ENCODE measurements at places on chromosomes 11 and 22.

DNA sequence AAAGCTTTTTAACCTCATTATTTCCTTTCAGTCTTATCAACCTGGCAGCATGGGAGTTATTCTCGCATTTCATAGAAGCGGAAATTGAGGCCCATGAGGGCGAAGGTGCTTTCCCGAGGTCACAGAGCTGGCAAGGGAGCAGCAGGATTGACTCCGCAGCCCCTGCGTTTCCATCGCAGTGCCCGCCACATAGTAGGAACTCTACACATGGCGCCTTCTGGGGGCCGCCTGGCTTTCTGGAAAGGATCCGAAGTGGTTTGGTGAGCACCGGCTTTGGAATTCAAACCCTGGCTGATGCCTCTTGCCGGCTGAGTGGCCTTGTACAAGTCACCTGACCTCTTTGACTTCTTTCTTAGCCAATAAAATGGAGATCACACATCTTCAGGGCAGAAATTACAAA, 93.4 kb downstream of the CEP164 start:
- no peak for DNase-seq

DNA sequence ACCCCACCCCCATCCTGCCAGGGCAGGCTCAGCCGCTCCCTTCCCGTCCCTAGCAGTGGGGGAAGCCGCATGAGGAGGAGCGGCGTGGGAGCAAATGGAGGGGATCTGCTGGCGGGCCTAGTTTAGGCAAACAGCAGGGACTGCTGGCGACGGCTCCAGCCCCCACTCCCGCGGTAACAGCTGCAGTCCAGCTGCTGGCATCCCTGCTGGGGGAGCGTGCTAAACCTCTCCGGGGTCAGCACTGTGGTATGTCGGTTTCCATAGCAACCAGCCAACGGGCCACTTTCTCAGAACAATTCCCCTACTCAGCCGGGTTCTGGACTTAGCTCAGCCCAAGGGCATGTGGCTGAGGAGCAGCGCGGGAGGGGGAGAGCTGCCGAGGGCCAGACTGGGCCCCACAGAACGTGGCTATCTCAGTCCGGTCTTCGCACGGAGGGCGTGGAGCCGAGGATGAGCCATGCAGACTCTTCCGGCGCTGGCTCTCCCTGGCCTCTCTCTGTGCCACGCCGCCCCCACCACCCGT, 98.8 kb downstream of the PKNOX2 start:
- peak; percentile 92 for DNase-seq

DNA sequence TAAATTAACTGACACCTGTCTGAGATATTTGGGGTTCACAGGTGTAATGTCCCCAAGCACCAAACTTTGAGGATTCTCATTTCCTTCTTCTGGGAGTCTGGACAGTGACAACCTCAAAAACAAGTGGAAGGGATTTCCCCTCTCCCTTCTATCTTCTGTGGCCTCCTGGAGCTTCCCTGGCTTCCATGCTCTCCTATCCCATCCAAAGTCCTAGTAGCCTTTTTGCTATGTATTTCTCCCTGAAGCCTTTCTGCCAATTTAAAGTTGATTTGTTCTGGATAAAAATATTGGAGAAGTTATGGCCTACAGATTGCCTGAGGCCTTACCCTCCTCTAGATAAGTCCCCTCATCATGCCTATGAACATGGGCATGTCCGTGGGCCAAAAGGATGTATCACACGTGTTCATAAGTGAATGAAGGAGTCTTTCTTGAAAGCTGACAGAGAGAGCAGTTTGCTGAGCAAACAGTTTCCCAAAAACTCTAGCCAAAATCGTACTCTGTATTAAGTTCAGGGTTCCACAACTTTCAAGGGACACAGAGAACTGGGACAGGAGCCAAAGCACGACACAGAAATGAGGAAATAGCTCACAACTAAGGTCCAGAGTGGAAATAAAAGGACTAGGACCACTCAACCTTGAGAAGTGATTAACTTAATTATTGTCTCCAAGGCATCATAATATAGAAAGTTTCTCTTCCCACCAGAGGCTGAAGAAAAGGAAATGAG, 6.7 kb downstream of the HEPACAM start:
- no peak for DNase-seq

GRCh38 chr11:47000033-47000432, 63.5 kb downstream of the CSTPP1 start:
- no peak for DNase-seq

GRCh38 chr11:75481223-75481921, 44.4 kb downstream of the GDPD5 start:
- no peak for DNase-seq

GRCh38 chr11:8090756-8091155, 9.7 kb downstream of the TUB start:
- no peak for DNase-seq

DNA sequence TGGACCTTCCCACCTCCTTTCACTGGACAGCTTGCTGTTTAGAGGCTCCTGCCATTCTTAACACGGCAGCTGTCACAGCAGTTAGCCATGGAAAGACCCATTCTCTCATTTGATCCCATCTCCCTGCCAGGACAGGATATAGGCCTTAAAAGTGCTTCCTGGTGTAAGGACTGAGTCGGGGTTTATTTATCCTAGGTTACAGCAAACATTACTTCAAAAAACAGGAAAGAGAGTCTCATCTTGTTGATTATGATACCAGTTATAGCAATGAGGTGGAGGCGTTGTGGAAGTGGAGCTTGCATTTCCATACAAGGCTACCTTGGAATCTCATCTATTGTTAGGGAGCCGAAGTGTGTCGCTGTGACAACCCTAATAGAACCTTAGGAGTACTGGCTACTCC, 17.4 kb upstream of the ETS1 start:
- DNase-seq, result no peak

Data from non-pigmented ciliary epithelial cell (primary cell).